ENCODE measurements at places on chromosomes 5 and 9.
A peak's percentile ranks its signal among the peaks of the same experiment; 100 is the strongest.

DNA sequence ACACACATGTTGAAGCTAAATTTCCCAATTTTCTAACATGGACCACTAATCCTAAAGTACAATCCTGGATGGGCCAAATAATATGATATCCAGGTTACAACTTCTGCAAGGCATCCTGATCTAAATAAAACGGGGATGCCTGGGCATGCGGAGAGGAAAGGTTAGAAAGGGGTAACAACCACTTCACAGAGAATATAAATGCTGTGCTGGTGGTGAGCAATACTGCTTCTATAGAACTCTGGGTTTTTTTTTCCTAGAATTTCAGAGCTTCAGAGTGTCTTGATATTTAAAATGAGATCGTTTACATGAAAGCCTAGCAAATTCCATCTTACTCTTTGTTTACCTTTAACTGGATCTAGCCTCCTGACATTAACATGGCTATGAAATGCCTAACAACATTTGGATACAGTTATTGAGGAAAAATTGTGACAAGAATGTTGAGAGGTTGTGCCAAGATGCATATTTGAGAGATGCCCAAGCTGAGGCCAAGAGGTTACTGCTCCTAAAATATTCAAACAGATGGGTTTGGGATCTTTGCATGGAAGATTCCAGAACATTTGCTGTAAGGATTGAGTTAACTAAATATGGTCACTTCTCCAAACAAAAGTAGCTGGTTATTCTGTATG is 22.4 kb downstream of the TNFAIP8 start:
- no peak for DNase-seq

DNA sequence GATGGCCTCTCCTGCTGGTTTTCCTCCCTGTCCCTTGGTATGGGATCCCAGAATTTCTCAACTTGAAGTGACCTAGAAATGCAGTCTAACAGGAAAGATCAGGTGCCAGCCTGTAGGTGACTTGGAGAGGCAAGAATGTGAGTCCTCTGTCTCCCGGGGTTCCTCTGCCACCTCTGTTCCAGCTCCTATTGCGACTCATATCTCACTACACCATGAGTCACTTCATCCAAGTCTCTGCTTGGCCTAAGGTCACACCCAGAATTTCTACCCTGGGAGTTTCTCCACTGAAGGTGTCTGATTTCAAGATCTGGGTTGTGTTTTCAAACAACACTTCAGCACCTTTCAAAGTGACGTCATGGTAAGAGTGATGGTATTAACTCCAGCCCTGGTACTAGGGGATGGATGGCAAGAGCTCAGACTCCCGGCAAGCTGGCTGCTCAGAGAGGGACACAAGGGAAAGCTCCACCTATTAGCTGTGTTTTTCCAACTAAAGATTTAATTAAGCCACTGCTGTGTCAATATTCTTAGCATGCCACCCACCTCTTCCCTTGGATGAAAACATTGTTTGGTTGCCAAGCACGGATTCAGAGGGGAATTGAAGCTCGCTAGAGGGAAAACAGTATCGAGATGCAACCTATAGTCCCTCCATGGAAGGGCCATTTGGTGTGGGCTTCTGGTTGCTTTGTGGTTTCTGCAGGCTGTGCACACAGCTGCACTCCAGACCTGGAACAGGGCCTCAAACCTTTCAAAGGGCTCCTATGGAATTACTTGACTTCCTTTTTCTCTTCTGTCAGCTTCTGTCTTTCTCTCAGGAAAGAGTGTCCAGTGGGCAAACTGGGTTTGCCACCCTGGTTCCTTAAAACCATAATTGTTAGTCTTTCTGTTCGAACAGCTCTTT is 205.7 kb downstream of the GAS1 start:
- no peak for DNase-seq

DNA sequence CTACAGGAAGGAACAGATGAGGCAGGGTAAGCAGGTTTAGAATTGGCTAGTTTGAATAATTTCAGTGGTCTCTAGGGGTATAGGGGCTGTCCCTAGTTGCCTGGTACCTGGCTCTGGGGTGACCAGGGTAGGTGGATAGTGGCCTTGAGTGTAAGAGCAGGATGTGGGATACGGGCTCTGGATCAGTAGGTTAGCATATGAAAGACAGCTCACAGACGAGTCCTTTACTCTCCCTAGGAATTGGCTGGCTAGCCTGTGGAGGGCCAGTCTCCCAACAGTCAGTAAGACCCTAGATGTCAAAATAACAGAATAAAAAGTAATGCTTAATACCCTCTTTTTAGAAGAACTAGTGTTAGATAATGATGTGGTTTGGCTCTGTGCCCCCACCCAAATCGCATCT is 16.6 kb upstream of the C9orf152 start:
- DNase-seq, result no peak

DNA sequence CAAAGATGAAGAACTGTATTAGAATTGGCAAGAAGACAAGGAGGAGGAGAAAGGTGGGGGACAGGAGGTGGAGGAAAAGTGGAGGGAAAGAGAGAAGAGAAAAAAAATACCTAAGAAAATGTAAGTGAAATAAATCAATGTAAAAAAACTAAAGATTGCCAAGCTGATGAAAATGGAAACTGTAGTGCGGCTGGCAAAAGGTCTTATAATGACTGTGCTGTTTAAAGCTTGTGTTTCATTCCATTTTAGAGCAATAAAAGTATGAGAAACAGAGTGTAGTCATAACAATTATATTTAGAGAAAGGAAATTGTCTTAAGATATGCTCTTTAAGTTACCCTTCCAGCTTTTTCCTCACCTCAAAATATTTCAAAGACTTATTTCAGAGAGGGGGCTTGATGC is 670.5 kb upstream of the SEMA6A start:
- no peak for DNase-seq

- no peak for DNase-seq
Measured at GRCh38 chr9:72313507-72313906, 51.5 kb downstream of the ZFAND5 start.

- no peak for DNase-seq
Measured at GRCh38 chr9:93996863-93997262, 41.7 kb upstream of the BARX1 start.

DNA sequence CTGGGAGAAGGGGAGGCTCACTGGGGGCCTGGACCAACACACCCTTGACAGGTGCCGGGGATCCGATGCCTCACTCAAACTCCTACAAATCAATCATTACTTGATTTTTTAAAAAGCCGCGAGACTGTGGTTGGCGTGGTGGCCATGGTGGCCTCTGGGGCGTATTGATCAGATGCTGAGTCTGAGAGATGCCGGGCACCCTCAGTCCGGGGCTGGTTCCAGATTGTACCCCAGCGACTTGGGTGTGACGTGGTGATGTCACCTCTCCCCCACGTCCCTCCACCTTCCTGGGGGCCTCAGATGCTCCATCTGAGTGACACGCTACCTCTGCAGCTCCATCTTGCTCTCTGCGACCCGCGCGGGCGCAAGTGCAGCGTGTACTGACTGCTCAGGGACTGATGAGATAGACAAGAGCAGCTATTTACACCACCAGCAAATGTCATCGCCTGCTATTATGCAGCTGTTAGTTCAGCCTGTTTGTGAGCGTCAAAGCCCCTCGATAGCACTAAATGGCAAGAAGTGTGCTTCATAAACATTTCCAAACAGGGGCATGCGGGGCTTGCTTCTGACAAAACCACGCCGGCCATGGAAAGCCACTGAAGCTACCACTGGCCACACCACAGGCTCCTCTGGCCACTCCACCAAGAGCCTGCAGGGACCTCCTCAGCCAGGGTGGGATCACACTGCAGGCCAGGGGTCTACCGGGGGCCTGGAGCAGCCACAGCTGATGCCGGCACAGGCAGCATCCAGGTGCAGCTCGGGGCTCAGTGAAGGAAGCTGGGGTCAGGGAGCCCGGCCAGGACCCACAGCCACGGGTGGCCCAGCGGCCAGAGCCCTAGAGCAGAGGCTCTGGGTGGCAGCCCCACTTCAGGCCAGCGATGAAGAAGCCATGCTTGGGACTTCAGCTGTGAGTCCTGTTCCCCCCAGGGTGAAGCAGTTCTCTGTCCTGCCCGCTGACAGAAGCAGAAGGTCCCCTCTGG is 50.1 kb downstream of the SLC6A3 start:
- DNase-seq, result no peak

DNA sequence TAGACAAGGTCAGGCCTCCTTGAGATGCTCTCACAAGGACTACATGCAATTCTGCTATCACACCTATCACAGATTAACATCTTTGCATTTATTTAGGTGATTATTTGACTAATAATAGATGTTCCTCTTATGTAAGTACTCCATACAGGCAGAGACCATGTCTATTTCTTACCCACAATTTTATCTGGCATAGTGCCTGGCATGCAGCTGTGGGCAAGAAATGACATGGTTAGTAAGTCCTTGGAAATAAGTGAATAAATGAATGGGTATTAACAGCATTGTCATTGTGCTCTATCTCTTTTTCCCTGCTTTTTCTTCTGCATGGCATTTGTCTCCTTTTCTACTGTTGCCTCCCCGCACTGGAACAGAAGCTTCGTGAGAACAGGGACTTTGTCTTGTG is 49.4 kb downstream of the SLC22A5 start:
- no peak for DNase-seq

- no peak for DNase-seq
Measured at GRCh38 chr9:77215874-77216273, 38.5 kb downstream of the VPS13A start.

GRCh38 chr5:152124409-152125041 is 199.9 kb upstream of the GLRA1 start:
- no peak for DNase-seq

- DNase-seq, result no peak
Measured at GRCh38 chr9:18783909-18784308, 249.1 kb downstream of the SAXO1 start.

- no peak for DNase-seq
Measured at GRCh38 chr5:89359046-89359445, 476.1 kb upstream of the MEF2C start.

GRCh38 chr5:61139094-61139873 is 23.0 kb downstream of the SMIM15 start:
- DNase-seq, result no peak

DNA sequence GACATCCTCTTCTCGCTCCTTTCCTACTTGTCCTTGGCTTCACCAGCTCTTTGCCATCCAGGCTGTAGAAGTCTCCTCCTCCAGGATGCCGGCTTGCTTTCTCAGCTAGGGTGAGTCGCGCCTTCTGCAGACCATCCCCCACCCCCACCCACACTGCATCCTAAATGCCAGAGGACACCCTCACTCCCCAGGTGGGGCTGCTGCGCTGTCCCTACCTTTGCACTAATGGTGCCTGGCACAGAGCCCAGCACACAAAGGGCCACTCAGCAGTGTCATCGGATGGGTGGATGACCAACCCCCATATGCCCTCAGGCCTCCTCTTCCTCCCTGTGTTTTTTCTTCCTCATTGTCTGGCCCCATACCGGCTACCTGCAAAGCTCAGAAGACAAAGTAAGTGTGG is 14.8 kb downstream of the IL9 start:
- no peak for DNase-seq

GRCh38 chr5:10585518-10585915 is 21.6 kb downstream of the ANKRD33B start:
- no peak for DNase-seq

- peak; percentile 74 for DNase-seq
Measured at GRCh38 chr5:78899922-78900362, 85.2 kb downstream of the ARSB start.

- no peak for DNase-seq
Measured at GRCh38 chr5:154571325-154572035, 93.5 kb upstream of the HAND1 start.

DNA sequence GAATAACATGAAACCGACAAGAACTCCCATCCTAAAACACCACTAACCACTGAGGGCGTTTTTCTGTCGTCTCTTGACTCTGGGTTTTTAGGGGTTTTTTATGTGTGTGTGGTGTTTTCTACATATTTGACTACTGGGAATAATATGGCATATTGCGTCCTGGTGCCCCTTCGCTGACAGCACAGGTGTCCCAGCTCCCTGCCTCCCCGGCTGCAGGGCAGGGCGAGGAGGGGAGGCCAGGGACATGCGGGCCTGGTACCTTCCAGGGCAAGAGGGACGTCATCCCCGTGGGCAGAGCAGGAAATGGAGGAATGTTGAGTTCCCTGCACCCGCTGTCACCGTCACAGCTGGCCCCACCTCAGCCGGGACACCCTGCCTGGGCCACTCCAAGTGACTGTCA is 34.8 kb downstream of the VAV2 start:
- DNase-seq, result peak; percentile 3

DNA sequence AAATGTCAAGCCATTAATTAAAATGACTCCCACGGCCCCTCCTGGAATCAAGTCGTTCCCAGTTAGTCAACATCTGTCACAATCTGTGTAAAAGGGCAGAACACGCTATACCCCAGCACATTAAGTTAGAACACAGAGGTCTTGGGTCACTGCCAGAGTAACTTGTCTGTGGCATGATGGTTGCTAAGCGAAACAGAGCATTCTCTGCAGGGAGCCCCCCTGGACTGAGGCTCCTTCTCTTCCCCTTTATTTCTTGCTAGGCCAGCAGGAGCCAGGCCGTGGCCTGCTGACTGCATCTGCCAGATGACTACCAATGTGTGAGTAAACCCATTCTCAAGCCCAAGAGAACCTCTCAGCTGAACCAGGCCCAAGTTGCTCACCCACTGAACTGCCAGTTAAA is 51.9 kb upstream of the ZBED3 start:
- DNase-seq, result no peak

- DNase-seq, result no peak
Measured at GRCh38 chr5:82676661-82677060, 398.5 kb upstream of the RPS23 start.

GRCh38 chr5:139982975-139983240 is 60.2 kb downstream of the NRG2 start:
- no peak for DNase-seq

GRCh38 chr9:107299437-107299836 is 16.4 kb downstream of the RAD23B start:
- DNase-seq, result no peak

GRCh38 chr5:171272996-171273970 is 35.8 kb upstream of the TLX3 start:
- no peak for DNase-seq

DNA sequence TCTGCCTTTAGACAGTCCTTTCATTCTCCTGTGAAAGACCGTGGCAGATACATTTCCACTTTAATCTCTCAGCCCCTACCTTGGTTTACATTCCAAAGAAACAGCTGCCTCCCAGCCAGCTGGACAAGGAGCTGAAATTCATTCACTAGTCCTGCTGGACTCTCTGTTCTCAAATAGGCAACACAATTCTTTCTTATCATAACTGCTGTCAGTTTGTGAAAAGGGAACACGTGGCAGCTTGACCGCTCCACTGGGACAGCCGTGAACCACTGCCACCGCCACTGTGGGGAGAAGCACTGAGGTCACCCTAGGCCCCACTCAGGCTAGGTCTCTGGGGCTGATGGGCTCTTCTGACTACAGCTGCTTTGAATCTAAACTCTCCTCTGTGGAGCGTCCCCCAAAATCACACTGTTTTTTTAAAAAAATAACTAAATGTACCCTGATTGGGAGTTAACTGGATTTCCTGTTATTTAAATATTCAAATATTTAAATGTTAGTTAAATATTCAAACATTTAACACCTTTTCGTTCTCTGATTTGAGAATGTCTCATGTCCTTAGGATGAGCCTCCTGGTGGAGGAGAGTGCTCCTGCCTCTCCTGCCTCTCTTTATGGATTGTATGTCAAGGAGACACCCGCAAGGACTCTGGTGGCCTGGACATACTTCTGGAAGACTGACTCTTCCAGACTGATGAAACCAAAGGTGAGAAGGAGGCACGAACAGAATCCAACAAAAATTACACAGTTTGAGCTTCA is 120.1 kb downstream of the BOD1 start:
- DNase-seq, result no peak
